Activated B cell treated with CpG ODN at 0.5 μM for 24 hours (primary cell): ENCODE measurements at places on chromosomes 7 and 10.
A peak's percentile ranks its signal among the peaks of the same experiment; 100 is the strongest.

DNA sequence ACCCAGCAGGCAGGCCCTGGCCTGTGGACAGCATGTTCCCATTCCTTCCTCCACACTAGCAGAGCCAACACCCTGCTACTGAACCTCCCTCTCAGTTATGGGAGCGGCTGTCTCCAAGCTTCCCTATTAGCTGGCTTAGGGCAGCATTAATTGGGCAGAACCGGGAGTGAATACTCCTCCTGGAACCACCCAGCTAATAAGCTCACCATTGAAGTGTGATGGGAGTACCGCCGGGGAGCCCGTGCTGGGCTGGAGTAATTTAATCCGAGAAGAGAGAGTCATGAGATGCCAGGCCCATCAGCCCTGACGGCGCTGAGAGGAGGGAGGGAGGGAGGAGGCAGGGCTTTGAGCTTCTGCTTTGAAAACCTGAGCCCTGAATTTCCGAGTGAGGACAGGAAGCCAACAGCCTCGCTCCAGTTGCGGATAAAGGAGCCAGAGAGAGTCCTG is 31.8 kb upstream of the ELFN1 start:
- H3K27me3 ChIP-seq, result peaks cover 10% of the 10 kb centered on the region
- H3K36me3 ChIP-seq, result no peaks in the 10 kb centered on the region
- H3K27ac ChIP-seq, result no peak overlapping the region
- DNase-seq, result no peak
- no peaks in the 10 kb centered on the region for H3K4me1 ChIP-seq
- H3K4me3 ChIP-seq, result no peak overlapping the region

DNA sequence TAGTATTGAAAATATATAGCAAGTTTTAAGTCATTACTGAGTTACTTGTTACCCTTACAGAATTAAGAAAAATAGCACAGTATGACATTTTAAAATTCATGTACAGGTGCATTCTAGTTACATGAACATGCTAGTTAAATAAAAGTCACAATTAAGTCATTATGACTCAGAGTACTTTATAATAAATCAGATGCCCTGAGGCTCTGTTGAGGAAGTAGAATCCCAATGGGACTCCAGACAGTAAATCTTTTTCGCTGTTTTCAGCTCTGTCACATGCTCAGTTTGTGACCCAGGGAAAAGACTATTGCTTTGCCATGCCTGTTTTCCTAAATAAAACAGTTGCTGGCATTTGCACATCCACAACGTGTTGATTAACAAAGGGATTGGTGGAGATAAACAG is 21.0 kb downstream of the NUDT13 start:
- H3K4me3 ChIP-seq, result peak overlapping the region; percentile 68
- H3K4me1 ChIP-seq, result peaks cover 22% of the 10 kb centered on the region
- no peaks in the 10 kb centered on the region for H3K27me3 ChIP-seq
- no peak for DNase-seq
- peaks cover 67% of the 10 kb centered on the region for H3K36me3 ChIP-seq

- H3K27me3 ChIP-seq, result peaks cover 2% of the 10 kb centered on the region
- H3K27ac ChIP-seq, result no peak overlapping the region
- no peak overlapping the region for H3K4me3 ChIP-seq
- no peaks in the 10 kb centered on the region for H3K36me3 ChIP-seq
- DNase-seq, result no peak
Observed at GRCh38 chr7:55308186-55308929, 56.8 kb upstream of the LANCL2 start.

DNA sequence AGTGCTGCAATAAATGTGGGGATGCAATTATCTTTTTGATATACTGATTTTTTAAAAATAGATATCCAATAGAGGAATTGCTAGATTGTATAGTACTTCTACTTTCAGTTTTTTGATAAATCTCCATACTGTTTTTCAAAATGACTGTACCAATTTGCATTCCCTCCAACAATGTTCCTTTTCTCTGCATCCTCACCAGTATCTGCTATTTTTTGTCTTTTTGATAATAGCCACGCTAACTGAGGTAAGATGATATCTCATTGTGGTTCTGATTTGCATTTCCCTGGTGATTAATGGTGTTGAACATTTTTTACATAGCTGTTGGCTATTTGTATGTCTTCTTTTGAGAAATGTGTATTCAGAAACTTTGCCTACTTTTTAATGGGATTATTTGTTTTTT is 217.7 kb upstream of the MTPN start:
- no peak overlapping the region for H3K4me3 ChIP-seq
- H3K36me3 ChIP-seq, result peaks cover 5% of the 10 kb centered on the region
- no peak for DNase-seq
- H3K4me1 ChIP-seq, result no peaks in the 10 kb centered on the region
- H3K27ac ChIP-seq, result no peak overlapping the region

- no peaks in the 10 kb centered on the region for H3K4me1 ChIP-seq
- DNase-seq, result no peak
- no peak overlapping the region for H3K4me3 ChIP-seq
- no peaks in the 10 kb centered on the region for H3K36me3 ChIP-seq
- no peak overlapping the region for H3K27ac ChIP-seq
Observed at GRCh38 chr7:123502201-123502600, 32.2 kb downstream of the IQUB start.

GRCh38 chr7:126449611-126450268 is 803.0 kb downstream of the GRM8 start:
- H3K4me3 ChIP-seq, result no peak overlapping the region
- no peaks in the 10 kb centered on the region for H3K36me3 ChIP-seq
- no peak for DNase-seq
- H3K4me1 ChIP-seq, result peaks cover 5% of the 10 kb centered on the region

GRCh38 chr7:5695727-5696345 is 85.6 kb downstream of the RNF216 start:
- peak overlapping the region; percentile 91 for H3K27ac ChIP-seq
- peaks cover 17% of the 10 kb centered on the region for H3K36me3 ChIP-seq
- no peaks in the 10 kb centered on the region for H3K27me3 ChIP-seq

DNA sequence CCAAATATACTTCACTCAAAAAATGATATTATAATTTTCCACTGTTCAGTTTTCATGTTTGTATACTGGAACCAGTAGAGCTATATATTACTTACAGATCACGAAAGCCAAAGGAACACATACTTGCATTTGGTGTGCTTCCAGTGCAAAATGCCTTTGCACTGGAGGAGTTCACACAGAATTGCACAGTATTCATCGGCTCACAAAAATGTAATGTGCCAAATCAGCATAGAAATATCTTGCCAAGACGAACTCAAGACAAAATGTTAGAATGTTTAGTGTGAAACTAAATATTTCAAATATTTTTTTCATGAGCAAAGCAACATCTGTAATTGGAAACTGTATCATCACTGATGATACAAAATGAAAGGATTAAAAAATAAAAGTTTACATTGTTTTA is 646.2 kb upstream of the SEMA3D start:
- no peaks in the 10 kb centered on the region for H3K4me1 ChIP-seq
- H3K27me3 ChIP-seq, result no peaks in the 10 kb centered on the region
- DNase-seq, result no peak
- no peak overlapping the region for H3K27ac ChIP-seq
- no peak overlapping the region for H3K4me3 ChIP-seq

DNA sequence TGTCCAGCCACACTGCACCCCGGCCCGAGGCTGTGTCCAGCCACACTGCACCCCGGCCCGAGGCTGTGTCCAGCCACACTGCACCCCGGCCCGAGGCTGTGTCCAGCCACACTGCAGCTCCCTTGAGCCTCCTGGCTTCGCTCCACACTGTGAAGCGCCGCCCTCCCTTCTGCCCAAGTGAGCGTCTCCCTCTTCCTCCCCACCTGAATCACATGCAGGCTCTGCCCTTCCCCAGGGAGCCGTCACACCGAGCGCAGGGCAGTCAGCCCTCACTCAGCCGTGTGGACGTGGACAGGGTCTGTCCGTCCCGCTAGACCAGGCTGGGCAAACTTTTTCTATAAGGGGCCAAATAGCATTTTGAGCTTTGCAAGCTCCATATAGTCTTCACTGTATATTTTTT is 27.6 kb downstream of the CFAP46 start:
- H3K4me3 ChIP-seq, result peak overlapping the region; percentile 62
- no peak overlapping the region for H3K27ac ChIP-seq
- DNase-seq, result no peak
- peaks cover 13% of the 10 kb centered on the region for H3K27me3 ChIP-seq

DNA sequence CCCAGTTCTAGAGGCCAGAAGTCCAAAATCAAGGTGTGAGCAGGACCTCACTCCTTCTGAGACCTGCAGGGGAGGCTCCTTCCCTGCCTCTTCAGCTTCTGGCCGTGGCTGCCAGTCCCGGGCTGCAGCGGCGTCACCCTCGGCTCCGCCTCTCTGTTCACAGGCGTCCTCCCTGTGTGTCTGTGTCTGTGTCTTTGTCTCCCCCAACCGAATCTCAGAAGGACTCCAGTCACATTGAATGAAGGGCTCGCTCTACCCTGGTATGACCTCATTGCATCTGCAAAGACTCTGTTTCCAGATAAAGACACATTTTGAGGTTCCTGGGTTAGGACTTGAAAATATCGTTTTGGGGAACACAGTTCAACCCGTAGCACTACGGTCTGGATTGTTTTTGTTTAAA is 33.1 kb upstream of the GALNT11 start:
- no peaks in the 10 kb centered on the region for H3K4me1 ChIP-seq
- no peaks in the 10 kb centered on the region for H3K36me3 ChIP-seq
- H3K27me3 ChIP-seq, result peaks cover 28% of the 10 kb centered on the region

- H3K4me1 ChIP-seq, result peaks cover 37% of the 10 kb centered on the region
- no peak for DNase-seq
- peaks cover 35% of the 10 kb centered on the region for H3K27me3 ChIP-seq
- H3K36me3 ChIP-seq, result peaks cover 12% of the 10 kb centered on the region
- H3K27ac ChIP-seq, result no peak overlapping the region
Observed at GRCh38 chr10:102407425-102408130, 11.0 kb downstream of the PSD start.

GRCh38 chr7:136523571-136523970 is 344.9 kb upstream of the CHRM2 start:
- H3K27ac ChIP-seq, result no peak overlapping the region
- no peak overlapping the region for H3K4me3 ChIP-seq
- no peaks in the 10 kb centered on the region for H3K4me1 ChIP-seq
- H3K36me3 ChIP-seq, result no peaks in the 10 kb centered on the region
- no peak for DNase-seq

DNA sequence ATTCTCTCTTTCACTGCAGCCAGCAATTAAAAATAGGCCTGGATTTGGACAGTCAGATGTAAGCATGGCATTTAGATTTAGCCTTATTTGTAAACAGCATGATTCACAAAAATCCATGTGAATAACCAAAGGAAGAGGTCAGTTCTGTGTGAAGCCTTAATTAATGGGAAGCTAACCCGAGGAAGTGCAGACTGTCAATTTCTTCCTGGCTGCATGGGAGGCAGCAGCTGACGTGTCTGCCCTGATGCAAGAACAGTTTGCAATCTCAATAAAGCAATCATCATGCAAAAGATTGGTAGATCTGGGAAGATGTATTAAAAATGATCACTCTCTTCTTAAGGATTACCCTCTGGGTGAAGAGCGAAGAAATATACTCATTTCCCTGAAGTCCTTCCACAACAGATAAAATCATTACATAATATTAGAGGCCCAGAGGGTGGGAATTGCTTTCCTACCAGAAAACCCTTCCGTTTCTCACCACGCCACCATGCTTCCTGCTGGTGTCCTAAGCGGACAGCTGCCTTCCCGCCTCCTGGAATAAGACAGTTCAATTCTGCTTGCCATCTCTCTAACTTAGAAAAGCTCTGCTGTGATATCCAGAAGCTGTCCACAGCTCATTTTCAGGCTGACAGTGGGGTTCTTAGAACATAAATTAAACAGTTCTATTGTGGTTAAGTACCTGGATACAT is 526.7 kb upstream of the NRP1 start:
- no peaks in the 10 kb centered on the region for H3K27me3 ChIP-seq
- no peak for DNase-seq
- H3K4me3 ChIP-seq, result no peak overlapping the region
- H3K27ac ChIP-seq, result no peak overlapping the region
- no peaks in the 10 kb centered on the region for H3K4me1 ChIP-seq

DNA sequence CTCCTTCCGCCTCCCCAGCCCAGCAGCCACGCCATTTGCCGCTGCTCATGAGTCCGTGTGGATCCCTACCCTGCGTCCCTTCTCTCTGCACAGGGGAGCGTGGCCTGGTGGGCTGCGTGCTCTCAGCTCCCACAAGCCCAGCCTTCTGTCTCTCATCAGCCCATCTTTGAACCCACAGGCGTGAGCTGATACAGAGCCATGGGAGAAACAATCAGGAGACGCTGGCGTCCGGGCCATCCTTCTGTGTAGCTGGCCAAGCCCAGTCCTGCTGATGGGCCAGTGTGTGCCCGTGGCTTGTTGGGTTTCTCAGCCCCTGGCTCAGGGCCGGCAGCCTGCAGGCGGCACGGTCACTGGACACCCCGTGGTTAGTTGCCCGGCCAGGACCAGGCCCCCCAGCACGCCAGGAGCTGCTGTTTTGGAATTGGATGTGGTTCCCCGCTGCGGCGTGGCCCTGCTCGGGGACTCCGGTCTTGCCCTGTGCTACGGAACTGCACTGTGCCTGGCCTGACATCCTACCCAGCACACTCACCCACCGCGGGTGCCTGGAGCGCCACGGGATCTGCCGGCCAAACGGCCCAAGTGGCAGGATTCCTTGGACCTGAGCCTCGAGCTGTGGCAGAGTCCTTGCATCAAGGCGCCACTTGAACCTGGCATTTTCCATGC is 88.9 kb downstream of the ELFN1 start:
- H3K27me3 ChIP-seq, result peaks cover 14% of the 10 kb centered on the region
- no peaks in the 10 kb centered on the region for H3K36me3 ChIP-seq
- no peak overlapping the region for H3K4me3 ChIP-seq
- H3K27ac ChIP-seq, result no peak overlapping the region
- DNase-seq, result no peak

DNA sequence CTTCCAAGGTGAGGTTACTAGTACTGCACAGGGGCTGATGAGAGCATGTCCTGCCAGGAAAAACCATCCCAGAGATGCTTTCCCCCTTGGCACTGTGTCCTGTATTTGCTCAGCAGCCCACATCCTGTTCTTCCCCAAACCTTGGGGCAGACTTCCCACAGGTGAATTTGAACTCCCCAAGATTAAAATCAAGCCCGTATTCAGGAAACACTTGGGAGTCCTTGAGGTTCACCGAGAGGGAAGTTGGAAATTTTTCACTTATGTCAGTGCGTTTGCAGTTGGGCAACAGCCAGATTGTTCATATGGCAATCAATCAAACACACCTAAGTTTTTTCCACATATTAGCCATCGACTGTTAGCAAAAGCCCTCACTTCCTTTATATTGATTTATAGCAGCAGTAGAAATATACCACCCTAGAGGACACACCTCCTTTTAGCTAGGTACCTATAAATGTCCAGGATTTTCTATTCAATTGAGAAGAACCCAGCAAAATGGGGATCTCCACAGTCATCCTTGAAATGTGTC is at the start of gene DMBT1:
TSS of gene DMBT1 (plus strand) at position 476 of the 526 bp plus-strand sequence. CDS start at position 493, 17 bp downstream.
- no peak within 1 kb of the TSS for H3K4me3 ChIP-seq
- DNase-seq, result no peak
- H3K4me1 ChIP-seq, result no peaks in the 10 kb centered on the region
- no peak within 1 kb of the TSS for H3K27ac ChIP-seq
- no peaks in the 10 kb centered on the region for H3K36me3 ChIP-seq
